ENCODE measurements at places on chromosomes 5 and 9. TPM values are rescaled to one million over a fixed set of nuclear protein-coding genes. Genes with fewer than 3 reads are reported as not detected.

GRCh38 chr9:30140407-30140806 lies 2244.0 kb upstream of the ACO1 start:
- no peak for DNase-seq

DNA sequence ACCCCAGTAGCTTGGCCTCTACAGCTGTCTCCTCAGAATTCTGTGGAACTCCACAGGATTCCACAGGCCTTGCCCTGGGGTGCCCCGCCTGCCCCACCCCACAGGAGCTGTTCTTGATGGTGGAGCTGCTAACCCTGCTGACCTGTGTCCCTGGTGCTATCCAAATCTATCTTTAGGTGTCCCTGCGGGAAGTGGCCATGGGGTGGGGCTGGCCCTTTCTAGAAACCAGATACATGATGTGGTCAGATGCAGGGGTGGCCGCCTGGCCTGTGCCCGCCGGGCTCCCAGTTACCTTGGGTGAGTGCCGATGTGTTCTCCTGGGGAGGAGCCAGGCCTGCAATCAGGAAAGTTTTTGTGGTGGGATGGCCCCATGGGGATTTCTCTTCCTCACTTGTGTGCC lies 34.2 kb downstream of the WNK2 start:
- no peak for DNase-seq

DNA sequence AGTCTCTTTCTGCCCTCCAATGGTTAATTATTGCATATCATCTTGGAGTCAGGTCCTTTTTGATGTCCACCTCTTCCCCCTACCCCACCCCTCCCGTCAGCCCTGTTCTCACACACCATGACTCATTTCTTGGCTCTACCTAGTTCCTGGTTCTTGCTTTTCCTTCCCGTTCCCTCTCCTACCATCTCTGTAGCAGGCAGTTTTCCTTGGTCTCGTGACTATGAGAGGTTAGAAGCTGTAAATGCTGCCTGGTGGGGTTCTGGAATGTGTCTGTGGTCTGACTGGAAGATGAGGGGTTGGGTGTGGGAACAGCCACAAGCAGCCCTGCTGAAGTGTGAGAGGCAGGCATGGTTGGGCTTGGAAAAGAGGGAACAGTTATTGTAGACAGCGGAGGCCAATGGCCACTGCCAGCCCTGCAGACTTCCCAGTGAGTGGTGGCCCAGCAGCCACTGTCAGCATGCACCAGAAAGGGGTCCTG lies 18.2 kb downstream of the SLC22A5 start:
- DNase-seq, result peak; percentile 100

- DNase-seq, result no peak
Observed at GRCh38 chr5:14457476-14457875, 124.1 kb upstream of the OTULINL start.

DNA sequence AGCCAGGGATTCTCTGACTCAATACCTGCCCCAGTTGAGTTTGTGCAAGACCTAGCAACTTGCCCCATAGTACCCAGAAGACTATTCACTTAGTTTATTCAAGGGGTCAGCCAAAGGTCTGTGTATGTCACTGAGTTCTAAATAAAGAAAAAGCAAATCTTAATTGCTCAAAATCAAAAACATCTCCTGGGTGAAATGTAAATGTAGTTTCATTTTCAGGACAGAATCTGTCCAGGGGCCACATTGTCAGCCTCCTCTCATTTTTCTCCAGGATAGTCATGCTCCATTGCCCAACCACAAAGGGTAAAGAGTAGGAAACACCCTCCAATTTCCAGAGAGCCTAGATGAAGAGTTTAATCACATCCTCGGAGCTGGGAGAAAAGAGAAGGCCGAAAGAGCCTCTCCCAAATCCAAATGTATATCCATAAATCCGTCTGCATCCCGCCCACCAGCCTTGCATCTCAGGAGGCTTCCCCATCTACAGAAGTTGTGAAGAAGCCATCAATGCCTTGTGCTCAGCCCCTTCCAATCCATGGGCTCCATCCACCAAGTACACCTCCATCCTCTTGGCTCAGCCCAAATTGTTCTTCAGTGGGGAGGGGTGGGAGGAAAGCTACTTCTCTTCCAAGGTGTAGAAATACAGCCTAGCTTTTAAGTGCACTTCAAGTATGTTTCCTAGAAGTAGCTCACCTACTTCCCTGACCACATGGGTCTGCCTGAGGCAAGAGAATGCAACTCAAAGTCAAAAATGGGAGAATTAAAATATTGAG lies 26.9 kb downstream of the ADAM19 start:
- peak; percentile 76 for DNase-seq

The ACTBL2 gene
- not detected for total RNA-seq

The PCDHGA5 gene
- 1.5 TPM for total RNA-seq

The CDH18 gene
- 0.06 TPM for total RNA-seq

The LOX gene
- 26.4 TPM for total RNA-seq
